ENCODE measurements at places on chromosomes 7 and 10. TPM values are rescaled to one million over a fixed set of nuclear protein-coding genes. Genes with fewer than 3 reads are reported as not detected.

Gene NHLRC2
- 33.7 TPM for total RNA-seq

Gene IFIT1B
- not detected for total RNA-seq

Gene SPAG6
- not detected for total RNA-seq

Gene AKR1D1
- total RNA-seq: not detected

Gene DUSP5
- total RNA-seq: 22.6 TPM

Gene DYNC1I1
- total RNA-seq: 0.16 TPM

Gene C7orf33
- not detected for total RNA-seq

Gene NODAL
- total RNA-seq: not detected

Gene CTNNA3
- total RNA-seq: not detected

Gene SGPL1
- 57.9 TPM for total RNA-seq

Gene MALRD1
- total RNA-seq: 0.13 TPM

Gene TMEM213
- total RNA-seq: not detected

Gene RBP4
- total RNA-seq: 0.49 TPM

Gene SEPHS1
- total RNA-seq: 44.7 TPM

Gene NACAD
- 9.4 TPM for total RNA-seq

Gene MAT1A
- total RNA-seq: not detected

Gene CNNM1
- total RNA-seq: 0.16 TPM

Gene SH2D4B
- total RNA-seq: not detected

Gene BCAP29
- total RNA-seq: 40.9 TPM

Gene FZD8
- 1.8 TPM for total RNA-seq

Gene LRRC18
- total RNA-seq: not detected

Gene CC2D2B
- total RNA-seq: not detected

Gene ADRA2A
- total RNA-seq: under 0.01 TPM

Gene CDK13
- 35.2 TPM for total RNA-seq

Gene VSTM4
- 1.6 TPM for total RNA-seq

Gene NAT16
- total RNA-seq: not detected

Gene RAMP3
- total RNA-seq: not detected
